ENCODE measurements at places on chromosomes 1 and 21.

GRCh38 chr1:230280906-230281413, 145.2 kb downstream of the PGBD5 start:
- DNase-seq, result no peak

DNA sequence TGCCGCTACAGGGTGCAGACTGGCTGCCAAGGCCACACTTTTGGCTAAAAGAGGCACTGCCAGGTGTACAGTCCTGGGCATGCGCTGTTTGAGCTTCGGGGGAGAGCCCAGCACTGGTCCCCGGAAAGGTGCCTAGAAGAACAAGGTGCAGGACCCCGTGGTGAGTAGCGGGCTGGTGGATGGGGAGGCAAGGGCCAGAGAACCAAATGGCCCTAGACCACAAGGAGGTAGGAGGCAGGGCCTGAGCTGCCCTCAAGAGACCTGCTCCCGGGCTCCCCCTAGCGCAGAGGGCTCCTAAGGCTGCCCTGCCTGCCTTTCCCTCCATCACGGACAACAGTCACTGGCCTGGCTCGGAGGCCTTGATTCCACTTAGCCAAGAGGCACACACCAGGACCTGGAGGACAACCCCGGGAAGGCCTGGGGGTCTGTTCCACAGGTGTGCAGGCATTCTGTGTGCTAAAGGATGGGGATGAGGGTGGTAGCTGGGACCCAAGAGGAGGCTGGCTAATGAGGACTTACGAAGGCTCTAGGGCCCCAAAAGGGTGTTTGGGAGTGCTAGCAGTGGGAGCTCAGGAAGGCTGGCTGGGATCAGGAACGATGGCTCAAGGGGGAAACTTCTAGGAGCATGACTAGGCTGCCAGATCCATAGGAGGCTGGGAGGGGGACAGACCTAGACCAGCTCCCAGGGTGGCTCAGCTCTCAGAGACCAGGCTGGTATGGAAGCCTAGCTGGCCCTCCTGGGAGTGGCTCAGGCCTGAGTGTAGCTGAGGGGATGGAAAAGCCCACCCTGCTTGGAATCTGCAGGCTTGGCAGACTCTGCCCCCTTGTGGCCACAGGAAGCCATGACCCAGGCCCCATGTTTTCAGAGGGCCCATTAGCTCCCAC, 742 bp downstream of the ARTN start:
- DNase-seq, result no peak

GRCh38 chr1:8318436-8318835, 522 bp downstream of the SLC45A1 start:
- DNase-seq, result no peak

- no peak for DNase-seq
Measured at GRCh38 chr21:21606041-21606440, 607.8 kb downstream of the NCAM2 start.

- no peak for DNase-seq
Measured at GRCh38 chr1:28578696-28579218, 13.3 kb upstream of the RAB42 start.

GRCh38 chr1:183039985-183040447, 16.8 kb downstream of the LAMC1 start:
- no peak for DNase-seq

GRCh38 chr1:114350731-114351445, 160.1 kb downstream of the TRIM33 start:
- no peak for DNase-seq

DNA sequence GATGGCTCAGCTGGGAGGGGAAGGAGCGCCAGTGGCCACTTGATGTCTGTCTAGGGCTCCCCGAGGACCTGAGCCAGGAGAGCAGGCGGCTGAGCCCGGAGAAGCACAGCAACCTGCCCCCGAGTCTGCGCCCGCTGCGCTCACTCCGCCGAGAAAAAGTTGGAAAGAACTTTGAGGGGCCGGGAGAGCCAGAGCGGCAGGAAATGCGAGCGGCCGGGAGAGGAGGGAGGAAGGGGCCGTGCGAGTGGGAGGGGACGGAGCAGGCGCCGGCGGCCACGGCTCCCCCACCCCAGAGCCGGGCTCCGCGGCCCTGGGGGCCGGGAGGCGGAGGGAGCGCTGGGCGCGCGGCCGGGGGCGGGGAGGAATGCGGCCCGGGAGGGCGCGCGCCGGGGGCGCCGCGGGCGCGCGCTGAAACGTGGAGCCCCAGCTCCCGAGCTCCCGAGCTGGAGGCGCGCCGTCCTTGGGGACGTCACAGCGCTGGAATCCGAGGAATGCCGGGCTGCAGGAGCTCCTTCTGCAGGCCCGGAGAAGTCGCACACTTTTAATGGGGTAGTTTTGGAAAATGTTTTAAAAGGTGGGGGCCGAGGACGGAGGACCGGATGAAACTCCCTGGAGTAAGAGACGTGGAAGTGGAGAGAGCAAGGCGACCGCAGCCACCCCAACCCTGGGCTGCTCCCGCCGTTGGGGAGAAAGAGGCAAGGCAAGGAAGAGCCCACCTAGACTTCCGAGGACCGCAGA, at the start of gene PTPN14:
PTPN14 (minus strand) TSS at position 167 of the 738 bp plus-strand sequence. CDS start 86,799 bp downstream, outside the sequence.
- peak; percentile 82 for DNase-seq

- DNase-seq, result peak; percentile 47
Measured at GRCh38 chr1:178310685-178311105, 186.1 kb downstream of the CLEC20A start.

GRCh38 chr1:190177555-190177954, 300.1 kb downstream of the BRINP3 start:
- no peak for DNase-seq

DNA sequence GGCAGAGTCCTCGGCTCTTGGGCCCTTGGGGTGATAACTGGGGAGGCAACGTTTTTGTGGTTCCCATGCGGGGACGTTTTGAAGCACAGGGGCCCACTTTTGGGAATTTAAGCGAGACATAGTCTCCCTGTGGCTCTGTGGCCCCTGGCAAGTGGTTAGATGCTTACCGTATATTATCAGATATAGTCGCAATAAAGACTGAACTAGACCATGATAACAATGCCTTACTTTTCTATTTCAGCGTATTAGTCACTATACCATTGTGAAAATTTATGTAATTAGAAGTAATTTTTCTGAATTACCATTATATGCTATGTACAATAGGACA, 538 bp upstream of the RCAN1 start:
- DNase-seq, result no peak

DNA sequence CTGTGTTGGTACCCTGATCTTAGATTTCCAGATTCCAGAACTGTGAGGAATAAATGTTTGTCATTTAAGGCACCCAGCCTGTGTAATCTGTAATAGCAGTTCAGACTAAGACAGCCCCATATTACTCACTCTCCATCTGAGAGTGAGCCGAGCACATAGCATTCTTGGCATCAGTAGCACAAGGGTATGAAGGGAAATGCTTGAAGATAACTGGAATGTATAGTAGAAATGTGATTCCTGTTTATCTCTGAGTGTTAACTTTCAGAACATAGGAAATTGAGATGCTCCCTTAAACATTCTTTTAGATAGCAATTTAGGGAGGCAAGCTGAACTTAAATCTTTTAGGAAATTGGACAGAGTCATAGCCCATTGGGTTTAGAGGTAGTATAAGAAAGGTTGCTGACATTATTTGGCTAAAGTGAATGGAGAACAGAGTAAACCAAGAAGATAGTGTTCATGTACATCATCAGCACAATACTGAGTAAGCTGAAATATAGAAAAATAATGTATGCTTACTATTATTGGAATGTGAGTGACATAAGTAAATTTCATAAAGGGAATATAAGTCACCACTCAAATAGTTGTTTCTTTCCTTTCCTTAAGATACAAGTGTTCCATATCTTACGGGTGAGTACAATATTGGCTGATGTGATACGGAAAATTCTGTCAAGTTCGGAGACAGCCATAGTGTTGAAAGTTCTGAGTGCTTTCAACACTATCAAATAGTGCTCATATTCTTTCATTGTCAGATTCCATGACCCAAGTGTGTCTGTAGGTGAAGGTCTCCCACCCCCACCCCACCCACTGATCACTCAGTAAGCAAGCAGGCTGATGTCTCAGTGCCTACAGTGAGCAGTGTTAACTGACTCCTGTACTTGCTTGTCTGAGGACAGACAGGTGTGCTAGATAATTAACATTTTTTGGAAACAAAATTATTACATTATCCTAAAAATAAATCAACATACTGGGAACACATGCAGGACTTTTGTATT, 73.7 kb downstream of the LRRC8D start:
- DNase-seq, result peak; percentile 79

- no peak for DNase-seq
Measured at GRCh38 chr1:18511149-18511873, 30.6 kb downstream of the KLHDC7A start.

DNA sequence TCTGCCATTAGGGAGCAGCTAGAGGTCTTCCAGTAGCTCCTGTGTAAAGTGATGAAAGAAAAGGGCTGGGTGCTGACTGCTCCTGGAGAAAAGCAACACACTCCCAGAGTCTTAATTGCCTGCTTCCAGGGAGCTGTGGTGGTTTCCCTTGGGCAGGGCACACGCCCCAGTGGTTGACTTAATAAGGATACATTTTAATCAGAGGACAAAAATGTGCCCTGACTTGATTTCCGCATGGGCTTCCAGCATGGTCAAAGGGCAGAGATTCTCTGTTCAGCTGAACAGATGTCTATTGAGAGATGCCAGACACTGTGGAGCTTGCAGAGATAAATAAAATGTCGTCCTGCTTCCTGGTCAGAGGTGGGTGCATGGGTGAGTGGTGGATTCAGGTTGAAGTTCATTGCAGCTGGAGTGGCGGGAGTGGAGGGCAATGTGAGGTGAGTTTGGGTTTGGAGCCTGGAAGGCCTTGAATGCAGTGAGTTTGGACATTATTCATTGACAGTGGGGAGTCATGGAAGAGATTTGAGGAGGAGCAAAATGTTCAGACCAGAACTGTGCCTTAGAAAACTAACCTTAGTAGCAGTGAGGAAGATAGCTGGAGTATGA, 16.0 kb downstream of the QSOX1 start:
- no peak for DNase-seq

GRCh38 chr1:164602480-164603093, 43.6 kb downstream of the PBX1 start:
- no peak for DNase-seq

- no peak for DNase-seq
Measured at GRCh38 chr1:154813300-154813816, 56.7 kb downstream of the KCNN3 start.

DNA sequence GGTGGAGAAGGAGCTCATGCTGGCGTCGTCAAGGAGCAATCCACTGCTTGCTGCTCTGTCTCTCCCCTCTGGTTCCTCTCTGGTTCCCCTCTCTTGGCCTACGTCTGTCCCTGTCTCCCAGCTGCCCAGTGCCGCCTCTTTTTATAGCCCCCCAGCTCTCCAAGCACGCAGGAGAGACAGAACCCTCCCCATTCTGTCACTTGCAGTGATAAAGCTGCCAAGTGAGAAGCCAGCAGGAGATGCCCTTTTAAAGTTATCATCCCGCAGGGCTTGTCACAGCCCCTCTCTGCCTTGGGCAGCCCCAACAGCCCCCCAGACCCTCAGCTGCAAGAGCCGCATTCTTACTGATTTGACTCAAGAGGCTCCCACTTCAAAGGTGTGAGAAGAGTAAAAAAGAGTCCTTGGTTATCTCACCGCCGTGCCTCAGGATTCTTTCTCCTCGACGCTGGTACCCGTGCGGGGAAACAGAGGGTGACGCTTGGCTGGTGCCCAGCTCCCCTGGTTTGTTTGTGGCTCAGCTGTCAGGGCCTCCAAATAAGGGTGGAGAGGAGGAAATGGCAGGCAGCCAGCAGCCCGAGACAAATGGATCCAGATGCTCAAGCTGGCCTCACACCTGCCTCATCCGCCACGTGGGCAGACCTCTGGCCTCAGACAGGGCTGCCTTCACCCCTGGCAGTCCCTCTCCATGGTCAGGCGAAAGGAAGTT, at the start of gene NPPA:
NPPA (minus strand) TSS at position 117 of the 706 bp plus-strand sequence; CDS start at position 18, 99 bp downstream.
- DNase-seq, result no peak

DNA sequence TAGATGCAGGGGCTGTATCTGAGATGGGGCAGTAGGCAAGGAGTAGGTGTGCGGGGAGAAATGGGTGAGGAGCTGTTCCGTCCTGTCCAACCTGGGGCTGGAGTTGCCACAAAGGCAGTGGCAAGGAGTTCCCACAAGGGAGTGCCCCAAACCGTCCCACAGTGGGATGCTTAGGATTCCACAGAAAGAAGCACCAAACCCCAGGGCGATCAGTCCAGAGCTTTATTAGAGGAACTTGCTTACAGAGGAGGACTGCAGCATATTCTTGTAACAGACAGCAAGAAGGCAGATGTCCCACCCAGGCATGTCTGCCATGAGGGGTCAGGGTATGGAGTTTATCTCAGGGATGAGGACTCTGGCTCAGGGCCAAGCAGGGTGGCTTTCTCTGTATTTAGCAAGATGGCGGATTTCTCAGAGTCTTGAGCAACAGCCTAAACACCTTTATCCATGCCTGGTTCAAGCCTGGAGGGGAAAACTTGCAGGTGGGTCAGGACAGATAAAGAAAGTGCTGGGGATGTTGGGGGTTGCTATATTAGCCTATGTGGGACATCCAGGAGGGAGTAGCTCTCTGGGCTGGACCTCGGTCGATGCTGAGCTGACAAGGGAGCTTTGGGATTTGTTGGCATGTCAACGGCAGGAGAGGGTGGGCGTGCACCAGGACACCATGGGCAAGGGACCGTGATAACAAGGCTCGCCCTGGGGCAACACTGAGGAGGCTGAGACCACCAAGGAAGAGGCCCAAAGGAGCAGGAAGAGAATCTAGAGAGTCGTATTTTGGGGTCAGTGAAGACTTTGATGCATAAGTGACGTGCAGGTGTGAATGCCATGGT, 32.8 kb downstream of the OBSCN start:
- no peak for DNase-seq

DNA sequence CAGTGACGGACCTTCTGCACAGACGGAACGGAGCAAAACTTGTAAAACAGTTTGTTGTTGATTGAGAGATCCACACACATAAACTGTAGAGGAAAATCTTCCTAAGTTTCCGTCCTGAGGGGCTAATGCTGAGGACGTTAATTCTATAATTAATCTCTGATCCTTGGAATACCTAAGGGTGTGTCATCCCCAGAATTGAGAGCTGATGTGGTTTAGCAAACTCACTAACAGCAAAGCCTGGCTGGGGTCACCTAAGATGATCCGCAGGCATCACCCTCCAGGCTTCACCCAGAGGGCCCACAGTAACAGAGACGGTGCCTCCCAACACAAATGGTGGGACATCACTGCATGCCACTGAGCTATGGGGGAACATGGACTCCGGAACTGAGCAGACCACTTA, 97.5 kb downstream of the SMYD2 start:
- no peak for DNase-seq

GRCh38 chr21:38329162-38329561, 72.4 kb downstream of the KCNJ15 start:
- DNase-seq, result no peak

GRCh38 chr1:40344597-40344996, 27.5 kb upstream of the COL9A2 start:
- DNase-seq, result no peak

- DNase-seq, result no peak
Measured at GRCh38 chr1:147211577-147211976, 13.6 kb downstream of the FMO5 start.

- DNase-seq, result no peak
Measured at GRCh38 chr1:17998889-17999288, 108.7 kb upstream of the IGSF21 start.

DNA sequence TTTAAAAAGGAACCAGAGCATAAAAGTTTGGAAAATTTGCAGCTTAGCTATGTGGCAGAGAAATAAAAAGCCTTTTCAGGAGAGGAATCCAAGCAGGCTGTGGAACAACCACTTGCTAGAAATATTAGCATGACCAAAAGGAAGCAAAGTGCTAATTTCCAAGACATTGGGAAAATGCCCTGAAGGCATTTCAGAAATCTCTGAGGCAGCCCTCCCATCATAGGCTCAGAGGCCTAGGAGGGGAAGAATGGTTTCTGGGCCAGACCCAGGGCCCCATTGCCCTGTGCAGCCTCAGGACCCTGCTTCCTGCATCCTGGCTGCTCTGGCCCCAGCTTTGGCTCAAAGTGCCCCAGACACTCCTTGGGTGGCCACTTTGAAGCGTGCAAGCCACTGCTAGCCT, 56.8 kb downstream of the TENT5C start:
- no peak for DNase-seq

GRCh38 chr21:45834821-45835293, 146.7 kb upstream of the COL6A1 start:
- no peak for DNase-seq

All from HS-5 (cell line).